ENCODE measurements at places on chromosomes 6 and 20.

DNA sequence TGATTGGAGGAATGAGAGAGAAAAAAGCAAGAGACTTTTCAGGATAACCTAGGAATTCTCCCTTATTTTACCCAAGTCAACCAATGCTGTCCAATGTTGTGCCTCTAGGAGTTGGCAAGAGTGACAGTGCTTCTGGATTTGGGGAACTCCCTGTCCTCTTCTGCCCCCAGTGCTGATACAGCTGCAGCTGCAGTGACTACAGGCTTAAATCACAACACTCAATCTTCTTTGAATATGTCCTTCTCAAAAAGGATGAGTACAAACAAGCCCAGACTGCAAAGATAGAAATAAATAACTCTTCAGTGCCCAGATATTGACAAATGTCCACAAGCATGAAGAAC lies 141.0 kb upstream of the COL21A1 start:
- H3K4me1 ChIP-seq = peaks cover 34% of the 10 kb centered on the region
- H3K27ac ChIP-seq = no peak overlapping the region
- no peaks in the 10 kb centered on the region for H3K27me3 ChIP-seq

- H3K27ac ChIP-seq = no peak overlapping the region
- no peak overlapping the region for H3K4me3 ChIP-seq
Measured at GRCh38 chr6:149235130-149235561, 82.4 kb upstream of the TAB2 start.

GRCh38 chr20:31710423-31711108 lies 12.1 kb downstream of the BCL2L1 start:
- H3K4me3 ChIP-seq = no peak overlapping the region
- peak overlapping the region; percentile 98 for H3K27ac ChIP-seq
- peaks cover 29% of the 10 kb centered on the region for H3K36me3 ChIP-seq
- no peak for DNase-seq
- H3K4me1 ChIP-seq = peaks cover 95% of the 10 kb centered on the region

DNA sequence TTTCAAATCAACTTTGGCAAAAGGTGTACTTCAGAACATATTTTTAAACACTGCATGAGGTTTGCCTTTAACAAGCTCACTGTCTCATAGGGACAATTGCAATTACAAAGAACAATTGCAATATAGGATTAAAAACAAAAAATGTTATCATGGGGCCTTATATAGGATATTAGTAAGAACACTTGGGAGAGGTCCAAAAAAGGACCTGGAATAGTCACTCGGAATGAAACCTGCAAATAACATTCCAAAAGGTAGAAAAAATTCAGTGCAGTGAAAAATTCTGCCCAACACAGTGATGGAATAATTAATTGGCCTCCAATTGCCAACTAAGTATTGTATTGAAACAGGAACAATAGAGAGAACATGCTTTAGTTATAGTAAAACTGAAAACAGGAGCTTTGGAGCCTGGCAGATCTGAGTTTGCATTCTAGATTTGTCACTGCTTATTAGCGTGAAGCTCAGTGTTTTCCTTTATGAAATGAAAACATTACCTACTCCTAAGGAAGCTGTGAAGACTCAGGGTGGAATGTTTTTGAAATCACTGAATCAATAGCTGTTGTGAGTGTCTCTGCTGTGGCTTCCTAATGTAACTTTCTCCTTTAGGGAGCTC lies 172.6 kb upstream of the BMP5 start:
- no peak overlapping the region for H3K27ac ChIP-seq
- no peaks in the 10 kb centered on the region for H3K36me3 ChIP-seq
- H3K4me1 ChIP-seq = no peaks in the 10 kb centered on the region
- no peak overlapping the region for H3K4me3 ChIP-seq
- H3K27me3 ChIP-seq = no peaks in the 10 kb centered on the region
- DNase-seq = no peak

GRCh38 chr20:1830240-1830639 lies 65.0 kb upstream of the SIRPA start:
- H3K27me3 ChIP-seq = no peaks in the 10 kb centered on the region
- no peaks in the 10 kb centered on the region for H3K4me1 ChIP-seq
- no peaks in the 10 kb centered on the region for H3K36me3 ChIP-seq
- H3K4me3 ChIP-seq = no peak overlapping the region
- DNase-seq = no peak
- H3K27ac ChIP-seq = no peak overlapping the region

DNA sequence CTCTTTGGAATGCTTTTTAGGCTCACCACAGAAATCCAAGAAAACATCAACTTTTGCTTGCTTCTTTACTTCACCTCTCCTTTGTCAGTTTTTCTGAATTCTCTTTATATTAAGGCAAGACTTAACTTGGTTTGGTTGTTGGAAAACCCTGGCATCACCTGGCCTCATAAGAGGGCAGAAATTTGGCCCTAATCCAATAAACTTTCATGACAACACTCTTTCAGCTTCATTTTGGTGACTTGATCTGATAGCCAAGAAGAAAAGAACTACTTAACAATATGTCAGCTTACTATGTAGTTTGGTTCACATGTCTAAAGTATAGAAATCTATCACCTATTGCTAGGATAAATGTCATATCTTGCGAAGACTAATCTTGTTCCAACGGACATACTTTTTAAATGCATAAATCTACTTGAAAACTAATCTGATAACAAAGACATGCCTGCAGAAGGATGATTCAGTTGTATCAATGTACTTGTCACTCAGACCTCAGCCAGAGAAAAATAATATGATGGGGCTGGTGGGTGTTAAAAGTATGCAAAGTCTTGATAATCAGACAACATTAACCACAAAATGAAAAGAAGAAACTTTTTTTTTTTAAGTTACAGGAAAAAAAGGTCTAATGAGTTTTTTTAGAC lies 19.3 kb upstream of the HBS1L start:
- H3K27ac ChIP-seq = no peak overlapping the region
- no peaks in the 10 kb centered on the region for H3K4me1 ChIP-seq
- no peak for DNase-seq
- H3K4me3 ChIP-seq = no peak overlapping the region

DNA sequence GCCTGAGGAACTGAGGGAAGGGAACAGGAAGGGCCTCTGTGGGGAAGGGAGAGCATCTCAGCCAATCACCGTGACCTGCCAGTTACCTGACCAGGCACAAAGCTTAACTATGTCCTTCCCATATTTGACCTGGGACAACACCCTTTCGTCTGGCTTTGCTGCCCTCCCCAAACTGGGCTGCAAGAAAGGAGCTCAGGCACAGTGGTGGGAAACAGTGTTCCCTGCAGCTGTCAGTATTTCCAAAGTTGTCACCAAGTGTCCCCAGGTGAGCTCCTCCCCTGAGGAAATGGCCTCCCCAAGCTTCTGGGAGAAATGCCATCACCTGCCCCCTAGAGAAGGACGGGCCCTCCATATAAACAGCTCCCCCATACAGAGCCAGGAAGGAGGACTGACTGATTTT lies 17.9 kb downstream of the NCR2 start:
- H3K4me1 ChIP-seq = 0 out of 2 replicates have a peak, but pooled peaks cover 7% of the 10 kb centered on the region
- no peak overlapping the region for H3K27ac ChIP-seq
- DNase-seq = no peak
- H3K4me3 ChIP-seq = no peak overlapping the region
- H3K27me3 ChIP-seq = no peaks in the 10 kb centered on the region

- no peak for DNase-seq
- H3K4me1 ChIP-seq = no peaks in the 10 kb centered on the region
- no peaks in the 10 kb centered on the region for H3K36me3 ChIP-seq
Measured at GRCh38 chr6:36670271-36670670, 8.2 kb upstream of the CDKN1A start.

GRCh38 chr20:34345402-34345736 lies 17.7 kb upstream of the ITCH start:
- H3K36me3 ChIP-seq = no peaks in the 10 kb centered on the region
- H3K27me3 ChIP-seq = no peaks in the 10 kb centered on the region
- H3K4me3 ChIP-seq = no peak overlapping the region
- no peak for DNase-seq
- H3K4me1 ChIP-seq = peaks cover 43% of the 10 kb centered on the region
- peak overlapping the region; percentile 76 for H3K27ac ChIP-seq

DNA sequence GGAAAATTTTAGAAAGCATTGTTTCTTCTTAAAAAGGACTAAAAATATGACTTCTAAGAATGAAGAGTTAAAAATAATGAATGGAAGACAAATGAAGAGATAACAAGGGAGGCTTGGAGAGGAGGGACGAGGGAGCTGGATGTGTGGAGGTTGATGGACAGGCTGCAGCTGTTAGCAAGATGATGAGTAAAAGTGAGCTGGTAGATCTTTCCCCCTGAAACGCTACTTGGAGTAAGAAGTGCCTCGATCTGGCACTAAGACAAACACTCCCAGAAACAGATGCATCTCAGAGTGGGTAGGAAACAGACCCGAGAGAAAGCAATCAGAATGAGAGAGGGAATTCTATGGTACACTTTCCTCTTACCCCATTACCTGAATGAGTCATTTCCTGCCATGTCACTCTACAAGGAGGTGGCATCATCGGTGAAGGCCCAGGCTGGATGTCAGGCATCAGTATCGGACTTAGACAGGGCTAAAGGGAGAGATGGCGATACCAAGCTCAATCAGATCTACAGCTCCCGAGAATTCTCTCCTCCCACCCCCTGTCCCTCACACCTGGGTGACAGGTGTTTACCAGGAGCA lies 154.1 kb upstream of the BMP2 start:
- H3K27me3 ChIP-seq = no peaks in the 10 kb centered on the region
- H3K36me3 ChIP-seq = no peaks in the 10 kb centered on the region
- DNase-seq = no peak
- H3K4me1 ChIP-seq = no peaks in the 10 kb centered on the region
- H3K4me3 ChIP-seq = no peak overlapping the region

GRCh38 chr6:82397962-82398692 lies 34.5 kb downstream of the TPBG start:
- H3K27me3 ChIP-seq = no peaks in the 10 kb centered on the region
- DNase-seq = no peak
- no peak overlapping the region for H3K27ac ChIP-seq
- no peak overlapping the region for H3K4me3 ChIP-seq

- no peak for DNase-seq
- H3K27me3 ChIP-seq = no peaks in the 10 kb centered on the region
- no peaks in the 10 kb centered on the region for H3K36me3 ChIP-seq
- H3K4me3 ChIP-seq = no peak overlapping the region
- H3K4me1 ChIP-seq = no peaks in the 10 kb centered on the region
Measured at GRCh38 chr6:75166773-75167172, 39.1 kb downstream of the COL12A1 start.

- no peaks in the 10 kb centered on the region for H3K27me3 ChIP-seq
- no peak for DNase-seq
- H3K27ac ChIP-seq = no peak overlapping the region
- no peaks in the 10 kb centered on the region for H3K36me3 ChIP-seq
- peaks cover 9% of the 10 kb centered on the region for H3K4me1 ChIP-seq
Measured at GRCh38 chr20:17437251-17437650, 93.9 kb downstream of the BFSP1 start.

GRCh38 chr6:2396042-2396657 lies 150.7 kb upstream of the GMDS start:
- no peaks in the 10 kb centered on the region for H3K36me3 ChIP-seq
- H3K4me3 ChIP-seq = no peak overlapping the region
- DNase-seq = no peak
- no peak overlapping the region for H3K27ac ChIP-seq
- H3K27me3 ChIP-seq = no peaks in the 10 kb centered on the region

GRCh38 chr6:90175627-90176538 lies 120.8 kb downstream of the BACH2 start:
- no peak overlapping the region for H3K27ac ChIP-seq
- H3K4me1 ChIP-seq = no peaks in the 10 kb centered on the region
- H3K36me3 ChIP-seq = no peaks in the 10 kb centered on the region

DNA sequence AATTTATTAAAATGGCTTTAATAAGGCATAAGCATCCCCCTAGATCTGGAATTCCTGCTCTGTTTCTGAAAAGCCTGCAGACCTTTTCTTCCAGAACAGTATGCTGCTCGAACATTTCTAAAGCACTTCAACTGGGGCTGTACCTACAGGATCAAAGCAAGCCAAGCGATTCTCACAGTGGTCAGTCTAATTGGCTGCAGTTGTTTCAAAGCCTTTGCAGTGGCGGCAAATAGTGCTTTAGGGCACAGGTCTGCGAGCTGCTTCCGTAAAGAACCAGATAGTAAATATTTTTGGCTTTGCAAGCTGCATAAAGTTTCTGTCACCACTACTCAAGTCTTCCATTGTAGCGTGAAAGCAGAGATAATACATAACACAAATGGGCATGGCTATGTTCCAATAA lies 88.9 kb upstream of the FBXL4 start:
- no peaks in the 10 kb centered on the region for H3K36me3 ChIP-seq
- H3K4me3 ChIP-seq = no peak overlapping the region
- DNase-seq = no peak
- no peaks in the 10 kb centered on the region for H3K27me3 ChIP-seq
- no peak overlapping the region for H3K27ac ChIP-seq

DNA sequence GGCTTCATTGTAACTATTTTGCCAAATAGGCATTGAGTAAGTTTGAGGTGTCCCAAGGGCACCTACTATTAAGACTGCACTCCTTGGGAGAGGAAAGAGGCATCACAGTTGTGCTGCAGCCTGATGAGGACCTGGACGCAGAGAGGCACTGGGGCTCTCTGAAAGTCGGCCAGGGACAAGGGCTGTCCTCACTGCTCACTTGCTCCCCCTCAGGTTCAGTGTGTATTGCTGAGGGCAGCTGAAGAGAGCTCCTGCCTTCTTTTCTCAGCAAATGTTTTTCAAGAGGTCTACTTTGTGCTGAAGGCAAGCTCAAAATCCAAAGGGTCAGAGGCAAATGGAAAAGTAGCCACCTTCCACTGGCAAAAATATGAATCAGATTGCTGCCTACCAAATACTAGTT lies 331.8 kb downstream of the RIMS1 start:
- H3K4me3 ChIP-seq = no peak overlapping the region
- H3K4me1 ChIP-seq = peaks cover 9% of the 10 kb centered on the region
- H3K27ac ChIP-seq = no peak overlapping the region

- H3K4me3 ChIP-seq = no peak overlapping the region
- no peaks in the 10 kb centered on the region for H3K36me3 ChIP-seq
- H3K27ac ChIP-seq = no peak overlapping the region
Measured at GRCh38 chr6:136552054-136552453, 1.8 kb upstream of the MAP7 start.

GRCh38 chr6:54094786-54095185 lies 16.5 kb upstream of the MLIP start:
- no peaks in the 10 kb centered on the region for H3K36me3 ChIP-seq
- no peak overlapping the region for H3K4me3 ChIP-seq
- H3K27ac ChIP-seq = no peak overlapping the region
- DNase-seq = no peak
- no peaks in the 10 kb centered on the region for H3K27me3 ChIP-seq
- H3K4me1 ChIP-seq = no peaks in the 10 kb centered on the region

- no peaks in the 10 kb centered on the region for H3K27me3 ChIP-seq
- no peak for DNase-seq
- no peak overlapping the region for H3K27ac ChIP-seq
- peaks cover 9% of the 10 kb centered on the region for H3K4me1 ChIP-seq
- H3K4me3 ChIP-seq = no peak overlapping the region
- peaks cover 3% of the 10 kb centered on the region for H3K36me3 ChIP-seq
Measured at GRCh38 chr6:152976749-152977148, 6.1 kb downstream of the FBXO5 start.

DNA sequence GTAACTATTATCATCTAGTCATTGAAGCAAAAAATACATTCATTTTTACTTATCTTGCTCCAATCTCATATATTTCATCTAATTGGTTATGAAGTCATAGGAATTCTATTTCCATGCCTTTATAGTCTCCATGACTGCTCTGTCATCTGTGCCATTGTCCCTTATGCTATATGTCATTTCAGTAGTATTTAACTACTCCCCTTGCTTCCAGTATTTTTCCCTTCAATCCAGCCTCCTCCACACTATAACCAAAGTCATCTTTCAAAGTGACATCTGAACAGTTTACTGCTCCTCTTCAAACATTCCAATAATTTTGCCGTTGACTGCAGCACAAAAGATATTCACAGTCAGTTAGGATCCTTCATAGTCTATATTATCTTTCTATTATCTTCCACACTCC lies 216.6 kb upstream of the HS3ST5 start:
- H3K4me3 ChIP-seq = no peak overlapping the region
- H3K36me3 ChIP-seq = no peaks in the 10 kb centered on the region
- no peak overlapping the region for H3K27ac ChIP-seq

All from Caco-2 (cell line).